Pons (tissue), 1 donor: ENCODE measurements at places on chromosomes 7 and 10.
A peak's percentile ranks its signal among the peaks of the same experiment; 100 is the strongest.

- DNase-seq = no peak
Measured at GRCh38 chr7:130008941-130009847, 42.0 kb downstream of the ZC3HC1 start.

DNA sequence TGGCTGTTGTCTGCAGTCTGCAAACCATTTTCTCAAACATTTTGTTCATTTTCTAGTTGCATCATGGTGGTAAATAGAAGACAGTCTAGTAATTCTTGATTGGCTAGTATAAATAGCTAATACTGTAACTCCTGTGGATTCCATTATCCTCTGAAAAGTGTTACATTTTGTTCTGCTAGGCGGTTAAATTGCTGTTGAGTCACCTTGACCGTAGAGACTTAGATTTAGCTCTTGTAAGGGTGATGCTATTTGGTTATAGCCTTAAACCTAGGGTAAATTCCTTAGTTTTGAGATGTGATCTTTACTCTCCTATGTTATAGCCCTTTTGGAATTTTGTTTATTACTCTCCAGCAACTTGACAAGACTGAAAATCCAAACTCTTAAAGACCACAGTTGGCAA lies 58.8 kb downstream of the SHOC2 start:
- DNase-seq = no peak

- no peak for DNase-seq
Measured at GRCh38 chr7:36478745-36479144, 89.1 kb downstream of the ANLN start.

- DNase-seq = no peak
Measured at GRCh38 chr7:44108768-44109750, 4.9 kb downstream of the AEBP1 start.

DNA sequence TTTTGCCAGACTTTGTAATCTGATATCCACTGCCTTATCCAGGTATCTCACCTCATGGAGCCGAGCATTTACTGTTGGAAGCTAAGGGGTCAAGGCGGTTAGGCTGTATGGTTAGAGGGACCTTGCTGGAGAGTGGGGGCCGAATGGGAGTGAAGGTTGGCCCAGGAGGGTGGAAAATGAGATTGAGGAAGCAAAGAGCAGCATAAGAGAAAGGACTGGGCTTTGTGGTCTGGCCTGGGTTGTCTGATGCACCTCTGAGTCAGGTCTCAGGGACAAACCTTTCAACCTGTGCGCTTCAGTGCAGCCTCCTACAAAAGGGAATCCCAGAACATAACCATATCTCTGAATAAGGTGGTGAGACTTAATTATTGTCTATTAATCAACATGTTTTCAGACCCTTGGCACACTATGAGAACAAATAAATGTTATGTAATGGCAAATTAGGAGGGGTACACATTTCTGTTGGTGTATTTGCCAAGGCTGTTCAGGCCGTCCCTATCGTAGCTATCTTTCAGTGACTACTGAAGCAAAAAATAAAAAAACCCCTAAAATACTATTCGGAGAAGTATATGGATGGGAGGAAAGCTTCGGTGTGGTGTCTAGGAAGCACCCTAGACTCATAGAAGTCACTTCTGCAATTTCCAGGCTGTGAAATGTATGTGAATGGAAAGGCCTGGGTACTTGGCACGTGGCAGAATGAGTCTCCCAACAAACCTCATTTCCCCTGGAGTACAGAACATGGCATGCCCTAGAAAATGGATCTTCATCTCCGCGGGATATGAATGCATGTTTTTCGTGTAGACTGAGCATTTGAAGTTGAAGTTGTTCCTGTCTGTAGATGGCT lies 4.3 kb downstream of the CAMK1D start:
- DNase-seq = no peak

DNA sequence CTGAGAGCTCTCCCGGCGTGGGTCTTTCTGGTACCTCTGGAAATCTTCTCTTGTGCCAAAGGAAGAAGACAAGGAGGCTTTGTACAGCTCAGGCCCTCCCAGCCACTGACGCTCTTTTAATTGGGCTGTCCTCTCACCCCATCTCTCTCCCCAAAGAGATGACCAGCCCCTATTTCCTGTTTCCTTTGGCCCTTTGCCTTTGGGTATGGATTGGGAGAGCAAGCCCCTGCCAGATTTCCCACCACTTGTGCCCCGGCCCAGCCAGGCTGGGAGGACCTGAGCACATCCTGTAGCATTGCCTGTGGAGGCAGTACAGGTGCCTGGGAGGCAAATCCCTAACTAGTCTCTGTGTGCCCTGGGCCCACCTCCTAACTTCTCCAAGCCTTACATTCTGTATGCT lies 5.7 kb upstream of the PLAC9 start:
- no peak for DNase-seq

DNA sequence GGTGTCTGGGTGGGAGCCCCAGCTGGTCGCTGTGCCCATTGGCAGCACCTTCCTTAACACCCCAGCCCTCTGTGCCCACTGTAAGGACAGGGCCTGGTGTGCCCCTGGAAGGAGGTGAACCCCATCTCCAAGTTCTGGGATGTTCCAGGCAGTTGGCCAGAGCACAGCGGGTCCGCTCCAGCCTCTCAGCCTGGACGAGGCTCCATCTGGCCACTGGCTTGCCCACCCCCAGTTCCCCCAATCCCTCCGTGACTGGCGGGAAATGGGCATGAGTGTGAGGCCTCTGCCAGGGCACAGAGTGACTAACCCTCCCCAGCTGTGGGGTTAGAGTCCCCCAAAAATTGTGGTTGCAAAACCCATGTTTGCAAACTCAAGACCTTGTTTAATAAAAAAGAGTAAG lies 15.6 kb downstream of the GRIFIN start:
- peak; percentile 51 for DNase-seq
